ENCODE measurements at places on chromosomes 4 and X.

DNA sequence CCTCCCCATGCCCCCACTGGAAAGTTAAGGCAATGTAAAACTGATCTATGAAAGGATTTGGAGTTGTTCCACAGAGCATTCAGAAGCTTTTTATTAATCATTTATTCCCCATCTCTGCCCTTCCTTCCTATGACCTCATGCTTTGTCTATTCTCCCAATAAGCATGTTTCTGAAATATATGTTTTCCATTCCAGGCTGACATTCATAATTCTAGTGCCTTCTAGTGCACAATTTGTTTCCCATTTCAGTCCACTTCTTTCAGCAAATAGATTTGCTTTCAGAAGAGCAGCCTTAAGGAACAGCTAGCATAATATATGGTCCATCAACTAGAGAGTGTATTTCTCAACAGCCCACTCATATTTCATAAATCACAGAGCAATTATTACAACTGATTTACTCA lies 77.1 kb upstream of the ATXN3L start:
- DNase-seq: no peak

DNA sequence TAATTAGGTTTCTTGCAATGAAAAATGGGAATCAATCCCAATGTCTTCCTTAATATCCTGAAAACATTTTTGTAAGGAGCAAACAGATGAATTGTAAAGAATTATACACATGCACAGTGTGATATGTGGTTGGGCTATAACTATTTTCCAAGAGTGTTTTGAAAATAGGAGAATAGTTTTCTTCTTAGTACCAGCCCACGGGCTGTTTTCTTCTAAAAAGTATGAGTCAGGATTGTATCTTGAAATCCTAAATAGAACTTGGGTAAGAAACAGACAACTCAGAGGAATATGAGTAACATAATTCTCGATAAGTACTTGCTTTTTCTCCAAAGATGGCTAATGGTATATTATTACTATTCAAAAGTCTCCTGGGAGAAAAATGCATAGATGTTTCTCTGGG lies 136.7 kb downstream of the MAGEC2 start:
- no peak for DNase-seq

GRCh38 chr4:105241451-105241850 lies 94.8 kb downstream of the TET2 start:
- no peak for DNase-seq

DNA sequence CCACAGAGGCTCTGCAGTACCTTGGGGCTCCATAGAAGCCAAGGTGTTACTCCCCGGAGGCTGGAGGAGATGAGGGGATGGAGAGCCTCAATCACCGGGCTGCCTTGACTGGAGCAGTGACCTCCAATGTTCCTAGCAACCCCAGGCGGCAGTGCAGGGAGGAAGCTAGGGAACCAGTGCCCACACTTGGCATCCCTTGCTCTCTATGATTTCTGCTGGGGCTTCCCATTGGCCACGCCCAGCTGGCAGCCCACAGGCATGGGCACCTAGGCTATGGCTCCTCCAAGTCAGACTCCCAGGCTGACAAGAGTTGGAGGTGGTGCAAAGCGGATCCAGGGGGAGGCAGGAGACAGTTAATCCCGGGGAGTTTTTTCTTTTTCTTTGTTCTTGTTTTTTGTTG lies 229.7 kb downstream of the EVC2 start:
- no peak for DNase-seq

DNA sequence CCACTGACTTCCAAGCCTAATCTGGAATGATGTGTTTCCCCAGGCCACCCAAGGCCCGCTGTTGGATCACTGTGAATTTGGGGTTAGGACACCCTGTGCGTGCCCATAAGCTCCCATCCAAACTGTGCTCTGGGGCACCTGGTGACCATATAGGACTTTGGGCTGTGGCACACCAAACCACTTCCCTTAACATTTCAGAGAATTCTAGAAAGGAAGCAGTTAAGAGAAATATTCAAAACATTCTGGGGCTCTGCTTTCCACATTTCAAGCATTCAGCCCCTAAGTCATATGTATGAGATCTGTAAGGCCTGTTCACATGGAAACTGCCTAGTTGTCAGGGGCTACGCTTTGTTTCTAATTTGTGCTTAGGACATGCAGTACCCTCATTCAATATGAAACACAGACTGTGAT lies 14.4 kb downstream of the VGLL1 start:
- no peak for DNase-seq

- no peak for DNase-seq
Measured at GRCh38 chrX:39527025-39527424, 570.7 kb downstream of the BCOR start.

Measured in NCI-H1417 treated with DMSO at 0.1 percent for 48 hours (cell line).